Mammary epithelial cell (primary cell): ENCODE measurements at places on chromosomes 1 and 21. TPM values are rescaled to one million over a fixed set of nuclear protein-coding genes. Genes with fewer than 3 reads are reported as not detected.

- no peak for DNase-seq
Measured at GRCh38 chr1:26598890-26599289, 69.3 kb downstream of the RPS6KA1 start.

GRCh38 chr21:46017148-46017547 is 35.6 kb downstream of the COL6A1 start:
- no peak for DNase-seq

GRCh38 chr1:2381741-2382620 is 9.4 kb downstream of the MORN1 start:
- DNase-seq: peak; percentile 55

- peak; percentile 13 for DNase-seq
Measured at GRCh38 chr1:104195395-104195794, 445.7 kb downstream of the AMY1C start.

DNA sequence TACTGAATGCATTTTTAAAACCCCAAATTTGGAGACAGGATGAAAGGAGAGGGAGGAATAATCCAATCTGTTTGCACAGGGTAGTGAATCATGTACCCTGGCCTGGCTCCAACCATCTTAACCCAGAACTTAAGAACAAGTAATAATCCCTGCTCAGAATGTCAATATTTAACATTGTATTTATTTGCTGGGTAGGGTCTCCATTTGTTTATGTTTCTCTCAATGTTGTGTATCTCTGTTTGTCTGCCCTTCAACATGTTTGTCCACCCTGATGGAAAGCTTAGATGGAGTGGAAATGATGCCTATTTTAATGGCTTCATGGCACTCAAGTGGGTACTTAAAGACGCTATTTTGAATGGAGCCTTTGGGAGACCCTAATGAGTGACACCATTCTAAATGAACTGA is 54.4 kb upstream of the CDC42BPA start:
- DNase-seq: peak; percentile 19

- DNase-seq: no peak
Measured at GRCh38 chr1:182200025-182200812, 138.7 kb upstream of the ZNF648 start.

DNA sequence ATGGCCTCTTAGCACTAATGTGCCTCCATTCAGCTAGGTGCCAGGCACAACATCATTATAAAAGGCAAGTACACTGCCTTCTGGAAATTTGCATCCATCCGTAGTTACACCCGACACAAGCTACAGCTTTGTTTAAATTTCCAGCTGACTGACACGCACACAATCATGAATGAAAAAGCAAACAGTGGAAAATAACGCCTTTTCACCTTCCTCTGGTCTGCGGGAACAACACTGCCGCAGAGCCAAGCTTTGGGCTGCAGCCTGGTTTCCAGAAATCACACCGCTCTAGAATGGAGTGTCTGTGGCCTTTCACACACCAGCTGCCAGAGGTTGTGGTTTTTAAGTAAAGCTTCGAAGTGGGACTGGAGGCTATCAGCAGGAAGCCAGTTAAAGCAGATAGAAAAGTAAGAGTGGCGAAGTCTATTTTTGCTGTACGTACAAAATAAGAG is 142.8 kb upstream of the COA6 start:
- no peak for DNase-seq

- no peak for DNase-seq
Measured at GRCh38 chr1:6378096-6378746, 15.3 kb downstream of the ACOT7 start.

DNA sequence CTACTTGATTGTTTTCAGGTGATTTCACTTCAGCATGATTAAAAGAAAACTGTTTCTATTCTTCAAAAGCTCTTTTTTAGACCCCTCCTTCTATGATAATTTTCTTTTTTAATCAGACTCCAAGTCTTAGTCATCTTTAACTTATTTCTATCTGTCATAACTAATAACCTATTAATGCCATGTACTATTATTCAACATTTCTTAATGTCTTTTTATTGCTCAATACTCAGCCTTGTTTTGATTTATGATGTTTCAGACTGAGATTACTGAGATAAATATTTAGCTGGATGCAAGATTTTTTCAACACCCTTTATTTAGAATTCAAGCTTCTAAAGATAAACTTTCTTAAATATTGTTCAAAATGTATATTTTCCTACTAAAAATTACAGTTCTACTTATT is 53.6 kb downstream of the ATP6V1G3 start:
- DNase-seq: no peak

DNA sequence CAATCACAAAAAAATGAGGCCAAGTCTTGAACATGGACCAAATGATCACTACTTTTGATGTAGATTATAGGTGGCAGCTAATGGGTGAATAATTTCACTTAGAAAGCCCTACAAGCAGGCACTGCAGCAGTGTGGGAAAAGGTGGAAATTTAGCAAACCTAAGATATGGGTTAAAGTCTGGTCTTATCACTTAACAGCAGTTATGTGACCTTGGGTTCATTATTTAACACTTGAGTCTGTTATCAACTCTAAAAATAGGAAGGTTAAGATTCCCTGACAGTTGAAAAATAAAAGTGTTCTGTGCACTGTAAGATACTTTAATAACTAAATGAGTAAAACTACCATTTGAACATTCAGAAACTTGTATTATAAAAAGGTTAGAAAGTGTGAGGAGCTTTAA is 47.5 kb downstream of the SSX2IP start:
- DNase-seq: no peak

DNA sequence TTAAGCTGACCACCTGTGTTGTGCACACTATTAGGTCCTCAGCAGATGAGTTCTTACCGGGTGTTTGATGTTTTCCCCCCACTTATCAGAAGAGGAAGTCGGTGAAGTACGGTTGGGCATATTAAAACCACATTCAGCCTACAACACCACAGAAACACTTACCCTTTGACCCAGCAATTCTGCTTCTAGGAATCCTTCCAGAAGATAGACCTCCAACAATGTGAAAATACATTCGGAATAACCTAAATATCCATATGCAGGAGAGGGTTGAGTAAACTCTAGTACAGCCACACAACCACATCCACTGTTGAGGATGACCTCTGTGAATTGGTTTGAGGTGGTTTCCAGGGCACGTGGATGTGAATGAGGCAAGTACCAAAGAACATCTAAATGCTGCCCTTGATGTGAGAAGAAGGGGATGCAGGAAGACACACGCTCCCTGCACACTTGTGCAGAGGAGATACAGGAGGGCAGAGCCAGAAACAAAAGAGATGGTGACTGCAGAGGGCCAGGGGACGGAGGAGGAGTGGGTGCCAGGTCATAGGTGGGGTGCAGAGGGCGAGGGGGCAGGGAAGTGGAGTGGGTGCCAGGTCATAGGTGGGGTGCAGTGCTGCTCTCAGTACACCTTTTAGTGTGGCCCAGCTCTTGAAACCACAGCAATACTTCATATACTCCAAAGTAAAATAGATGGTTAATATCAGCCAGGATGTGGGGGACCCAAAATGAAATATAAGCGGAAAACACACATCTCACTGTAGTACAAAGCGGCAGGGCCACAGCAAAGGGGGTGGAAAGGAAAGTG is 12.8 kb downstream of the ADARB1 start:
- DNase-seq: no peak

- DNase-seq: peak; percentile 93
Measured at GRCh38 chr21:34887725-34888568, 161.2 kb downstream of the RUNX1 start.

GRCh38 chr21:36055551-36055950 is 4.8 kb downstream of the SETD4 start:
- DNase-seq: no peak

RGS13 gene
- polyA plus RNA-seq: not detected

SELL gene
- 0.11 TPM for polyA plus RNA-seq

LRRC3 gene
- polyA plus RNA-seq: 2.7 TPM

CFH gene
- 1.3 TPM for polyA plus RNA-seq

TNFRSF9 gene
- not detected for polyA plus RNA-seq

TIAM1 gene
- 13.0 TPM for polyA plus RNA-seq

SEMA4A gene
- 6.7 TPM for polyA plus RNA-seq

QSOX1 gene
- polyA plus RNA-seq: 60.4 TPM

AMY2A gene
- polyA plus RNA-seq: not detected

PLCH2 gene
- 56.2 TPM for polyA plus RNA-seq
